SW 1271 (cell line): ENCODE measurements at places on chromosomes 12 and 14.
A peak's percentile ranks its signal among the peaks of the same experiment; 100 is the strongest.

DNA sequence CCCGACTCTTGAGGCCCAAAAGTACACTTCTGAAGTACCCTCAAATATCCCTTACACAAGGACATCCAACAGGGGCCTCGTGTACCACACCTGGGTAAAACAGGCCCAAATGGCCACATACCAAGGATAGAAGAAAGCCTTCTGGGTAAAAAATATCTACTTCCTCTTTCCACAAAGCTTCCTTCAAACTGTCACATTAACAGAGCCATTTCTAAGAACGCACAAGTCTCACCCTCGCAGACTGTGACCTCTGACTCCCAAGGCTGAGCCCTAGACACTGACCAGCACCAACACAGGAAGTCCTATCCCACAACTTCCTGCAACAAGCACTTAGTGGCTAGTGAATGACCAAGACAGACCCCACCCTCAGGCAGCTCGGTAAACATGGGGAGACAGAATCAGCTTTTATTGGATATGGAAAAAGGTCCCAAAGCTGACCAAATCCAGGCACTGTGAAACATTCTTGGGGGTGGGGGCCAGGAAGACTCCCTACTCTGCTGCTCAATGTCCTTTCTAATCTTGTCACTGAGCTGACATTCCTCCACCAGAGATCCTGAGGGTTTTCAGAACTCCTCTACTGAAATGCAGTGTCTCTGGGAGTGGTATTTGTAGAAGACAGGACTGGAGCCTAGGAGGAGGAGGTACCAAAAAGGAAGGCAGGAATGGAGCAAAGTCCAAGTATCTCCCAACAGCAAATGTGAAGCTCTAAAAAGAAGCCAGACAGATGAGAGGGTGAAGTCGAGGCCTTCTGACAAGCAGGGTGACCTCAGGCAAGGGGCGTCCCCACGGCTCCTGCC is 15.9 kb downstream of the KCTD10 start:
- peak; percentile 62 for DNase-seq

GRCh38 chr12:34376133-34376799 is 354.0 kb downstream of the ALG10 start:
- DNase-seq = no peak

GRCh38 chr14:99258876-99259726 is 12.9 kb downstream of the BCL11B start:
- DNase-seq = no peak

- no peak for DNase-seq
Measured at GRCh38 chr14:101075025-101075800, 171.7 kb upstream of the RTL1 start.

DNA sequence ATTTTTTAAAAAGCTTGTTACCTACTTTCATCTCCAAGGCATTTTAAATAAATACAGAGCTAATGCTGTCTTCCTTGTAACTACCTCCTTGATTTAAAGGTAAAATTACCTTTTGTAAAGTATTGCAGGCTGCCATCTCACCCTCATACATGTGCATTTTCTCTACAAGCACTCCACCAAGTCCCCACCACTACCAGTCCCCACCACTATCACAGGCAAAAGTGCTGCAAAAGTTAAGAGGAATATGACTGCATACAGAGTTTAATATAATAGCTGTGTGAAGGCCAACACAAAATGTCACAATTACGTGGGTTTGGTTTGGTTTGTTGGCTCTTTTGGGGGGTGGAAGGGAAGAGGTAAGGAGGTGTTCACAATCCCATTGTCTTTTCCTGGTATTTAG is 9.6 kb downstream of the SIX1 start:
- no peak for DNase-seq

GRCh38 chr14:59195912-59196311 is 7.4 kb downstream of the DAAM1 start:
- no peak for DNase-seq

DNA sequence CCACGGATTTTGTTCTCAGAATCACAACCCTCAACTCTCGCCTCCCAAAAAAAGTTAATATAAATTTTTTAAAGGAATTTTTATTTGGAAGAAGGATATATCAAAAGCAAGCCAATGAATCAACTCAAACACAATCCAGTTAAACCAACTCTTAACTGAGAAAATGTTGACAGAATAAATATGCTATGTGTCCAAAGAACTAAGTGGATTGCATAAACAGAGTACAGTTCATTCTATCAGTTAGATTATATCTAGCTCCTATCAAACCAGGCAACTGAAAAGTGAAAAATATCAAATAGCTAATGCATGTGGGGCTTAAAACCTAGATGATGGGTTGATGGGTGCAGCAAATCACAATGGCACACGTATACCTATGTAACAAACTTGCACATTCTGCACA is 16.6 kb downstream of the SLC41A2 start:
- DNase-seq = no peak

DNA sequence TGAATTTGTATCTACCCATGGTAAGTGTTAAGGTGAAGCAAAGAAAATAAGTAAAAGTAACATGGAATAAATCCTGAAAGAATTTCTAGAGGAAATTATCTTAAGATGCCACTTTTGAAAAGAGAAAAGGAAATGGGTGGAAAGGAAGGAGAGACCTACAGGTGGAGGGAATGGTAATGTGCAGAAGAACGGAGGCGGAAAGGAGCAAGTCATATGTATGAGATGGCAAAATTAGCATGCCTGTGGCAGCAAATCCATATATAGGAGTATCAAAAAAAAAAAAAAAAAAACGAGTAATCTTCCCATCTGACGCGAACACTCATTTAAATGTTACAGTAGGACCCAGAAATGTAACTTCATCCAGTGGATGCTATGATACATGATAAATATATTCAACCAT is 23.0 kb downstream of the OSBPL8 start:
- DNase-seq = no peak

DNA sequence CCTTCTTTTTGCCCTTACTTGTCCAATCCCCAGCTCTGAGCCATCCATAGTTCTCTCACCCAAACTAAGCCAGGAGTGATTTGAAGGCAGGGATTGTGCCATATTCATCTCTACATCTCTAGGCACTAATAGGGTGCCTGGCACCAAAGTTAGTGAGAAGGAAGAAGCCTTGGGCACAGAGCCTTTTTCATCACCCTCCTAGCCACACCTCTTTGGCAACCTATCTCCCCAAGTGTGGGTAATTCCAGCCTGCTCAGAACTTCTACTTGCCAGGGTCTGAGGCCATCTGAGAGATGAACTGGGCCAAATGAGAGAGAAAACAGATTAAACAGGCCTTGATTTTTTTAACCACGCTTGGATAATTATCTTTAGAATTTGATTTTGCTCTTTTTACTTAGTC is 61.3 kb downstream of the PHLDA1 start:
- no peak for DNase-seq
